Osteoblast (primary cell): ENCODE measurements at places on chromosomes 7 and 10. TPM values are rescaled to one million over a fixed set of nuclear protein-coding genes. Genes with fewer than 3 reads are reported as not detected.

The EBLN1 gene
- not detected in 2 replicates for total RNA-seq

The ACHE gene
- total RNA-seq = under 0.01 TPM in 2 replicates

The RARRES2 gene
- 18.3 and 26.1 TPM in 2 replicates for total RNA-seq

The EIF5AL1 gene
- 0.72 and 0.88 TPM in 2 replicates for total RNA-seq

GRCh38 chr10:725786-726185, 36.3 kb upstream of the DIP2C start:
- DNase-seq = peak; percentile 86

GRCh38 chr7:31695859-31696614, 9.0 kb downstream of the PPP1R17 start:
- DNase-seq = peak; percentile 9

DNA sequence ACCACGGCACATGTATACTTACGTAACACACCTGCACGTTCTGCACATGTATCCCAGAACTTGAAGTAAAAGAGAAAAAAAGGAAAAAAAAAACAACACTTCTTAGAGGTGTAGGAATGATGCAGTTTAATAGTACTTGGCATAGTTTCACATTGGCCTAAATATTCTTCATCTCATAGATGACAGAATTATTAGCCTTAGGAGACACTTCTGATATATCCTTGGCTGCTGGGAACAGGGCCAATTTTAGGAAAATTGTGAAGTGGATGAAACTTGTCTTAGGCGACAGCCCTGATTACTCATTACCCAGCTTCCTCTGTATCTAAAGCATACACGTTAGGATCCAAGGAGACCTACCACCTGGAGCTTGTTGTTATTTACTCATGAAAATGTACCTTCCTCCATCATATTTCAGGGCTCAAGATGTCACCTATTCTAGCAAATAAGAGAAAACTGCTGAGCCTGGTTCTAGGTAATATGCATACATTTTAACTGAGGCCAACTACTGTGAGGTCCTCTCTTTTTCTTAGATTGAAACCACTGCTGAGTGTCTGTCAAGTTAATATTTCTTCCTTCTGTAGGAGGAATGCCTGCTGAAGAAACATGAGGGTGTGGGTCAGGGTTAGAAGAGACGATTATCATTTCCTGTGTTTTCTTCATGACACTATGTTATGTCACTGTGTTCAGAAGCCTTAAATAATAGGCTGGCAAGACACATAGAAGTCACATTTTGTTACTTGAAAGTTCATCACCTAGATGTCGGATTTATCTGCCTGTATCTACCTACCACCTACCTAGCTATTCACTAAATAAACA, 44.3 kb downstream of the CPED1 start:
- no peak for DNase-seq

DNA sequence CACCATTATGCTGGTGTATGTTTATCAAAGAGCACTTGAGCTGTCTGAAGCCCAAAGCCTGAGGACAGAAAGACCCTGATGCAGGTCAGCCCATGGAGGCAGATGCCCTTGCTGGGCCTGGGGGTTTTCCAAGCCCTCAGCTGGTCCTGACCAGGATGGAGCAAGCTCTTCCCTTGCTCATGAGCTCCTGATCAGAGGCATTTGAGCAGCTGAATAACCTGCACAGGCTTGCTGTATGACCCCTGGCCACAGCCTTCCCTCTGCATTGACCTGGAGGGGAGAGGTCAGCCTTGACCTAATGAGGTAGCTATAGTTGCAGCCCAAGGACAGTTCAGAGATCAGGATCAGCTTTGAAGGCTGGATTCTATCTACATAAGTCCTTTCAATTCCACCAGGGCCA, 13.0 kb downstream of the AQP1 start:
- peak; percentile 49 for DNase-seq

DNA sequence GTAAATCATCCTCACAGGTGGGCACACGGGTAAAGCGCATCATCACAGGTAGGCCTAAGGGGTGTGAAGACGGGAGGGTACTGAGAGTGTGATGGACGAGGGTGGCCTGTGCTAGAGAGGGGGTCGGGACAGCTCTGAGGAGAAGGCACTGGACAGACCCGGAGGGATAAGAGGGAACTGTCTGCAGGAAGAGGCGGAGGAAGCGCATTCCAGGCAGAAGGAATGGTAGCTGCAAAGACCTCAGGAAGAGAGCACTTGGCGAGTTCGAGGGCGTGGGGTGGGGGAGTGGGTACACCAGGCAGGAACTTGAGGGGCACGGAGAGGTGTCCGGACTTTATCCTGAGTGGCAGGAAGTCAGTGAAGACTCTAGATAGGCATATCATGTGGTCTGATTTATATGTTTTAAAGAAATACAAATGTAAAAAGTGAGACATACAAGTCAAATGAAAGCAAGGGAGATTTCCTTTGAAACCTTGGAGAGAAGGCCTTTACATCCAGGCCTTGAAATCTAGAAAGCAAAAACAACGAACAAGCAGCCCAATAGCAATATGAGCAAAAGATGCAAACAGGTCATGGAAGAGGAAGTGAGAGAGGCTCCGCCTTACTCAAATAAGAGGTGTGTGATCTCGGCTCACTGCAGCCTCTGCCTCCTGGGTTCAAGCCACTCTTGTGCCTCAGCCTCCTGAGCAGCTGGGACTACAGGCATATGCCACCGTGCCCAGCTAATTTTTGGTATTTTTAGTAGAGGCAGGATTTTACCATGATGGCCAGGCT, 3.6 kb downstream of the LHPP start:
- DNase-seq = peak; percentile 73

DNA sequence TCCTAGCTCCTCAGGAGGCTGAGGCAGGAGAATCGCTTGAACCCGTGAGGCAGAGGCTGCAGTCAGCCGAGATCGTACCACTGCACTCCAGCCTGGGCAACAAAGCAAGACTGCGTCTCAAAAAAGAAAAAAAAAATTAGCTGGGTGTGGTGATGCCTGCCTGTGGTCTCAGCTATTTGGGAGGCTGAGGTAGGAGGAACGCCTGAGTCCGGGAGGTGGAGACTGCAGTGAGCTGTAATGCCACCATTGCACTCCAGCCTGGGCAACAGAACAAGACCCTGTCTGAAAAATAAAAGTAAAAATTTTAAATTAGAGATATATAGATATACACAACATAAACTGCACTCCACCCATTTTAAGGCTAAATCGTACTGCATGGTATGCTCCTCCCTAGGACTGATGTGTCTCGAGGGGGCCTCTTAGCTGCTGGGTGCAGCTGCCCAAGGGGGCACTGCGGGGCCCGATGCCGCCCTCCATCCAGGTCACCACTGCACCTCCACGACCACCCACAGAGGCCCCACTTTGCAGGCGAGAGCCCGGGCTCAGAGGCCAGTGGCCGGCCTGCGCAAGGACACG, 40.9 kb upstream of the FOXK1 start:
- DNase-seq = no peak

DNA sequence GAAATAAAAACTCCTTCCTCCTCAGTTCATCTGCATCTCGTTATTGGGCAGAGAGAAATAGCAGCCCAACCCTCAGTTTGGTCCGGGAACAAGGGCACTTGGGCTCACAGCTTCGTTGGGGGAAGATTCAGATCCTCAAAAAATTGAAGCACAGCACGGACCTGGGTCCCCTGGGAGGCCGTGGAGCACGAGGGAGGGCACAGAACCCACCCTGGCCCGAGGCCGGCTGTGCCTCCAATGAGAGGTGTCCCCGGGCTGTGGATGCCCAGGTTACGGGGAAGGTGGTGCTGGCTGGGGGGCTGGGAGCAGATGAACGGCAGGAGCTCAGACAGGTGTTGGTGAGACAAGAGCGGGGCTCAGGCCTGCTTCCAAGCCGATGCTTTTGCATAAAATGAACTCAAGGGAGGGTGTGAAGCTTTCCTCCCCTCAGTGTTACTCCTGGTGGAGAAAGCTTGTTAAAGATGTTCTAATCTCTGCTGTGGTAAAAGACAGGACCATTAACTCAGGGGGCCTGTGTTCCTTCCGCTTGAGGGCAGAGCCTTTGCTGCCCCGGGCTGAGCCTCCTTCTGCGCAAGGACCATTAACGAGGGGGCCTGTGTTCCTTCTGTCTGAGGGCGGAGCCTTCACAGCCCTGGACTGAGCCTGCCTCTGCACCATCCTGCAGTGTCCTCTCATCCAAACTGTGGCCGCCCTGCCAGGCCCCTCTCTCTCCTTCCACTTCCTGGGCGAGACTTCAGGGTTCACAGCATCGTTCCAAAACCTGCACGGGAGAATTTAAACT, 302.2 kb downstream of the ADARB2 start:
- DNase-seq = no peak

- DNase-seq = no peak
Observed at GRCh38 chr7:49762666-49763065, 10.8 kb upstream of the VWC2 start.

GRCh38 chr10:123143162-123143824, 4.6 kb upstream of the HMX2 start:
- DNase-seq = peak; percentile 79

GRCh38 chr7:151079199-151079910, 1.3 kb downstream of the FASTK start:
- peak; percentile 55 for DNase-seq

DNA sequence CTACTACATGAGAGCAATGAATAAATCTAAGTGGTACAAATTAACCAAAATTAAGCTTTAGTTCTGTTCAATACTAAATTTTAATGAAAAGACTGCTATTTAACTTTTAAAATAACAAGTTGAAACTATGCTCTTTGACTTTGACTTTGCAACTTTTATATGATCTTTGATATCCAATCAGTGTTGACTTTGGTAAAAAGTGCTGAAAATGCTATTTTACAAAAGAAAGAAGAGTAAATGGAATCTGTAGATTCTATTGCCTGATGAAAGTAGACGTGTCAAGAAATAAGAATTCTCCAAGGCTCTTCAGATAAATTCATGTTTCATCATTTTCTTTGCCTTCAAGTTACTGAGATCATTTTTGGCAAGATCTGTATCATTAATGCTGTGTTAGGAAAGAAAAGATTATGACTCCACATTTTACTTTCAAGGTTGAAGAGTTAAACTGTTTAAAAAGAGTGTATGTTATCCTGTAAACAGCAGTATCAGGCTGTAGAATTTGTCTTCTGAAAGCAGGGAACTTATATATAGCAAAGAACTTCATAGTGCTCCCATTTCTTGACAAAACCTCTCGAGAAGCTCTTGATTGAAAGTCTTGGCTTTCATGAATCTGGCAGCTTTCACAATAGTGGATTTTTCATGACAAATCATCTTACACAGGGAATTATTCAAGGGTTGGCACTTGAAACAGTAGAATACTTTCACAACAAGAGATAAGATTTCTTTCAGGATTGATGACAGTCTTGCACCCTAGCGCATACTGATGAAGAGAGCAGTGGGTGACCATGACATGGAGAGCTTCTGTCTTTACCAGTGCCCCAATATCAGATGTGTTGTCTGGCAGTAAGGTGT, 72.1 kb downstream of the PTEN start:
- peak; percentile 11 for DNase-seq

- no peak for DNase-seq
Observed at GRCh38 chr10:75541411-75541810, 110.0 kb downstream of the LRMDA start.

GRCh38 chr10:25912866-25913265, 21.2 kb upstream of the MYO3A start:
- no peak for DNase-seq
